ENCODE measurements at places on chromosomes 2 and 18.

- H3K36me3 ChIP-seq, result no peaks in the 10 kb centered on the region
- DNase-seq, result no peak
- no peaks in the 10 kb centered on the region for H3K4me1 ChIP-seq
- no peak overlapping the region for H3K4me3 ChIP-seq
These were observed 56.8 kb downstream of the INPP5D start for GRCh38 chr2:233116946-233117345.

- no peak for DNase-seq
- no peak overlapping the region for H3K27ac ChIP-seq
- no peaks in the 10 kb centered on the region for H3K4me1 ChIP-seq
- H3K27me3 ChIP-seq, result no peaks in the 10 kb centered on the region
These were observed 96.0 kb downstream of the PLB1 start for GRCh38 chr2:28591711-28592335.

DNA sequence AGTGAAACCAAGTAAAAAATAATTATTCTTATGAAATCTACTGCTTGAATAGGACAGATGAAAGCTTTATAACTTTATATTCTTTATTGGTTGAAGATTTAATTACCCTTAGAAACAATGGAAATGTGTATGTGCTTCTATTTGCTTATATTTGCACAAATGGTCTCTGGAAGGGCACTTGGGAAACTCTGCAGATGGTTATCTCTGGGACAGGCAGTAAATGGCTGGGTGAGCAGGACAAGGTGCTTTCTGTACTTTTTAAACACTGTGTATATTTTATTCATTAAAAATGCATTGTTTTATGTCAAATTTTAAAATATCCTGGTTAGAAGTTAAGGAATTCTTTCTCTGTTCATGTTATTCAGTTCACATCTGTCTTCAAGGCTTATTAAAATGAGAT is 131.1 kb downstream of the LRRTM4 start:
- H3K4me1 ChIP-seq, result no peaks in the 10 kb centered on the region
- no peak overlapping the region for H3K27ac ChIP-seq
- H3K4me3 ChIP-seq, result no peak overlapping the region

GRCh38 chr18:1665079-1665478 is 760.4 kb downstream of the ADCYAP1 start:
- DNase-seq, result no peak
- no peaks in the 10 kb centered on the region for H3K27me3 ChIP-seq
- H3K36me3 ChIP-seq, result no peaks in the 10 kb centered on the region
- H3K4me3 ChIP-seq, result no peak overlapping the region
- no peaks in the 10 kb centered on the region for H3K4me1 ChIP-seq
